ENCODE measurements at places on chromosomes 5 and 9. TPM values are rescaled to one million over a fixed set of nuclear protein-coding genes. Genes with fewer than 3 reads are reported as not detected.

DNA sequence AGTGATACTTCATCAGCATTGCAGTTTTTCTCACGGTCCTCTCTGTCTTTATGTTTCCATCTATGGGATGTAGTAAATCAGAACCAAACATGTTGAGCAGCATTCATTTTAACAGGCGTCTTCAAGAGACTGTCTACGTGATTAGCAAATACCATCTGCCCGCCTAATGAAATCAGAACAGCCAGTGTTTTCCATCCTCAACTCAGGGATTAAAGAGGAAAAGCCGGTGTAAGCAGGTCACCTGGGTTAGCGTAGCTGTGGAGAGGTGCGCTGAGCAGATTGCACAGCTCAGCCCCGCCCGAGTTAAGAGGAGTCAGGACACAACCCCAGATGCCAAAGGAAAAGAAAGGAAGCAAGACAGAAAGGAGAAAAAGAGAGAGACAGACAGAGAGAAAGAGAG, 54.3 kb upstream of the ANKRD33B start:
- no peak for DNase-seq

Gene ITK
- total RNA-seq: 2.6 TPM

Gene HEMGN
- not detected for total RNA-seq

Gene ADAMTS16
- 5.6 TPM for total RNA-seq

Gene GAPVD1
- 25.7 TPM for total RNA-seq

Gene PCDHGA10
- 5.4 TPM for total RNA-seq

- no peak for DNase-seq
Measured at GRCh38 chr5:142847898-142848790, 78.0 kb downstream of the ARHGAP26 start.

Gene FGF10
- 8.6 TPM for total RNA-seq

Gene OR5C1
- total RNA-seq: not detected

DNA sequence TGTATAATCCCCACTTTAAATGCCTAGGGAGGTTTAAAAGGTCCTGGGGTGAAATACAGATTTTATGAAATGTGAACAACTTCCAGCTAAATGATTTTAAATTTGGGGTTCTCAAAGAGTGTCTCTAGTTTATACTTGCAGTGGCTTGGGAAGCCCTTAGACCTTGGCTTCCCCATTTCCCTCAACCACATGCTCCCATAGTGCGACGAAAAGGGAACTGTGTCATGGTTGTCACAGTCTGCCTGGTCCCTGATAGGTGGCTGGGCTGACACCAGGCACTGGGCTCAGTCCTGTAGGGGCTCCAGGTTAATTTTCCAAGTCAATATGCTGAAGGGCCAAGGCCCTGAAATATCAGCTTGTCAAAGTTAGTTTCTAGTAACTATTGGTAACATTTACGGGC, 10.4 kb upstream of the CXCL14 start:
- DNase-seq: no peak

Gene TRIO
- 62.0 TPM for total RNA-seq

DNA sequence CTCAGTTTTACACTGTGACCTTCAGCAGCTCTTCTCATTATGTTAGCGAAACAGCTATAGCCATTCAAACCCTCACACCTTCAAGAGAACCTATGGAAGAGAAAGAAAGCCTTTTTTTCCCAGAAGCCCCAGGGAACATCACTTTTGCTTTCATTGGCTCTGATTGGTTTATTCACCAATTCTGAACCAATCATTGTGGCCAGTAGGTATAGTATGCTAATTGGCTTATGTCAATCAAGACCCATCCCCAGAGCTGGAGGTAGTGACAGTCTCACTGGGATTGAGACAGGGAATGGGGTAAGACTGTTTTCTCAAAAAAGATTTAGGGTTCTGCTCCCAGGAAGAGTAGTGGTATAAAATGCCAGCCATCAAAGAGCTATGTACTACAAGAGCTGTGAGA, 74.1 kb upstream of the FSD1L start:
- DNase-seq: no peak

Gene PCDHGA9
- 8.2 TPM for total RNA-seq

DNA sequence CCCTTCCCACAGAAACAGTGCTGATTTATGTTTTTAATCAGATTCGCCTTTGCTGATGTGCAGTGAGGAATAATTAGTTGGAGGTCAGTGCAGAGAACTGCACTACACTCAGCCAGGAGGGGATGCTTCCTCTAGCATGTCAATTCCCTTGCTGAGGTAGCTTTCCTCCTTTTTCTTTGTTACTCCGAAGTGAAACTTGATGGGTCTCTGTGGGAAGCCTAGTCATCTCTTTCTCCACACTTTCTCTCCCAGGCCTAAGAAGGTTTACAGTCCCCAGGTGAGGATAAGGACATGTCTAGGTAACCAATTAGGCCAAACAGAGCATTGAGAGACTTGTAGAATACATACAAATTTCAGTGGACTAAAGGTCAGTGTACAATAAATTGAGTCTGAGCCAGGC, 461.8 kb downstream of the KIF4B start:
- DNase-seq: no peak
